Bone marrow (tissue), 2 donors: ENCODE measurements at places on chromosomes 1 and 21.
A peak's percentile ranks its signal among the peaks of the same experiment; 100 is the strongest.

DNA sequence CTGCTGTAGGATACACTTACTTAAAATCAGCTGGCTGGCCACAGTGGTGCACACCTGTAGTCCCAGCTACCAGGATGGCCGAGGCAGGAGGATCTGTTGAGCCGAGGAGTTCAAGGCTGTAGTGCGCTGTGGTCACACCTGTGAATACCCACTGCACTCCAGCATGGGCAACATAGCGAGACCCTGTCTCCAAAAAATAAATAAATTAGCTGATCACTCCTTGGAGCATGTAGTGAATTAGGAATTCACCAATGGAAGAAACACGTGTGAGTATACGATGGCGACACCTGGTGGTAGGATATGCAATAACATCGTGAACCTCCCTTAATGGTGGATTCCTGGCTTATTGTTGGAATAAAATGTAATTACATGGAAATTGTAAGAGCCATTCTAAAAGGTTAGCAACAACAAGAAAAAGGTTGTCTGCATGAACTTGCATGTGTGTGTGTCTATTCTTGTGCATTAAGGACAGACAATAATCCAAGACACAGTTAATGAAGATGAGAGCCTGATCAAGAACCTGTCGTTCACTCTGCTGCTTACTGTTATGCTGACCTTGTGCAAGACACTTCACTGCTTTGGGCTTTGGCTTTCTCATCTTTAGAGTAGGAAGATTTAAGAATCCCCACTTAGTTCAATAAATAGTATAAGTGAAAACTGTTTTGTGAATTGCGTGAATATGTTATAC is 38.6 kb upstream of the COX20 start:
- DNase-seq: no peak

DNA sequence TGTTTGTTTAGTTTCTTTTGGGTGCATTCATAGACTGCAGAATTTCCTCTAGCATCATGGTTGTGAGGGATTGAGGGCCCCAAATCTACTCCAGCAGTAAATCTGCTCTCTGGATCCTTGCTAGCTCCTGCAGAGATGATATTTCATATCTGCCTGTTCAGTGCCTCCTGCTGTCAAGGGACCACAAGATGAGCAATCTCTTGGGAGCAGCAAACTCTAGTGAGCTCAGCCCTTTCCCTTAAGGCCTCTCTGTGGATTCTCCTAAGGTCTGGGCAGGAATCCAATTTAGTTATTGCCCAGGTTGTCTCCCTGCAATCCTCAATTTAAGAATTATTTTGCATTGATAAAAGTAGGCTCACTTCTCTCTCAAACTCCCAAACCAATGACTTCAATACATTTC is 76.9 kb downstream of the RGS18 start:
- DNase-seq: no peak

DNA sequence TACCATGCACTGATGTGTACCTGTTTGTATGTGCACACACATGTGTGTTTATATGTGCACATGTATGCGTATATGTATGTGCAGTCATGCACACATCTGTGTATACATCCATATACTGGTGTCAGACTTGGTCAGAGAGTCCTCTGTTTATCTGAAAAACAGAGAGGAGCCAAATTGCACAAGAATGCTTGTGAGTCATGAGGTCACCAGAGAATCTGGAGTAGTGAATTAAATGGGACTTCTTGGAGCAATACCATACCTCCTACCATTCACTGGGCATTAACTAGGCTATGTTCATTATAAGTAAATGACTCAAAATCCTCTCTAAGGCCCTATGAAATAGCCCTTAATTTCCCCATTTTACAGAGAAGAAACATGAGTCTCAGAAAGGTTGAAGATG is 272.1 kb upstream of the C1orf87 start:
- DNase-seq: no peak

GRCh38 chr1:50724626-50725286 is 235.3 kb downstream of the FAF1 start:
- no peak for DNase-seq

DNA sequence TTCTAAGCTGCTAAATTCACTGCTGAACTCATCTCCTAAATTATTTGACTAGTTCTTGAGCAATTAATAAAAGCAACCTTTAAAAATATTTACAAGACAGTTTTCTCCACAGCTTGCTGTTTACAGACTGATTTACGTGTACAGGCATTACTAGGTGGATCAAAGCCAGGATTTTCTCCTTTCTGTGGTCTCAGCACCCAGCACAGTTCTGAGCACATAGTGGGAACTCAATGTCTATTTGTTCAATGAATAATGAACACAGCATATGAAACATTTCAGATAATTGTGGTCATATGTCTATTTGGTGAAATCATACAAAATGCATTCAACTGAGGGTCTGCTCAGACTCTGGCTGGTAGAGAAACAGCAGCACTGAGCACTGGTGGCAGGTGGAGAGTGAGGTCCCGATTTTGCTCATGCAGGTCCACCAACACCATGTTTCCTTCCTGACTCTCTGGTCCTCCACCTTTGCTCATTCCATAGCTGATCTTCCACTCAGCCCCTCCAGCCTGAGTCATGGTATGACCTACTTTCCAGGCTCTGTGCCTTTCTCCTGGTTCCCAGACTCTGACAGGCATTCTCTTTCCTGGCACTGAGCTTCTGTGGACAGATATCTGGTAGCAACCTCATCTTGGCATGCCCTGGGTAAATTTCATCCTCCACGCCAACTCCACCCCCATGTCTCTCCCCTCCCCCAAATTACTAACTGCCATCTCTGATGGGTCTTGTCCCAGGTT is 311.3 kb downstream of the TGFB2 start:
- DNase-seq: no peak

DNA sequence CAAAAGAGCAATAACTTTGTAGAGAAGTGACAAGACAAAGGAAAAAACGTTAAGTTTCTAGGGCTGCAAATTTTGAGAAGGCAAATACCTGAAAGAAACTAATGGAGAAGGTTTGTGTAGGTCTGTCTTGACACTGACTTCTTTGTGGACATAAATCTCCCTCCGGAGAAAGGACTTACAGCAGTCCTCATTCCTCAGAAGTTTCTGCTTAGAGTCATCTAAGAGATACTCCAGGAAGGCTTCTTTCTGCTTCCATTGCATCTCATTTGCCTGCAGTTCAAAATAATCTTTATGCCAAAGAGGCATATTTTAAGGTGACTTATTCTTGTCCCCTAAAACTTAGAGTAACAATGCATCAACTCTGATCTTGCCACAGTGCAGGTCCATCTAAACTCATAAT is 4.4 kb upstream of the C4BPB start:
- no peak for DNase-seq

- no peak for DNase-seq
These were observed 41.9 kb downstream of the MPZL1 start for GRCh38 chr1:167763525-167764220.

DNA sequence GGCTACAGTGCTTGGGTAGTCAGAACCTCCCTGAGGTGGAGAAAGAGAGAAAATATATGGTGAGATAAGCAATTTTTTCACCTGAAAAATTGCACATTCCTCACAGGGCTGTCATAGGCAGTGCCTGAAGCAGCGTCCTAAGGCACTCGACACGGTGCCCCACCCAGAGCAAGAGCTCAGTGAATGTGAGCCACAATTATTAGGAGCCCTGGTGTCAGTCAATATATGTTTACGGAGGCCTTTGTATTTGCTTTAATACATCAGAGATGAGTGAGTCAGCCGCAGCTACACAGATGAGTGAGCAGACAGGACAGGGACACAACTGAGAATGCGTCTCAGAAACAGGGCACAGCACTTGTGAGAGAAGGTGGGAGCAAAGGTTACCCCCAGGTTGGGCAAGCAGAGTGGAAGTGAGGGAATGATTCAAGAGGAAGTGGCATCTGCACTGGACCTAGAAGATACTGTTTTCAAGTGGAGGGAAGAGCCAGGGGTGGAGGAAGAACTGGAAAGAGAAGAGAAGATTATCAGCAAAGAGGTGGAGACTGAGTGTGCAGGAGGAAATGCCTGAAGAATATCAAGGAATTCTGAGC is 5.2 kb upstream of the PIGC start:
- no peak for DNase-seq

- no peak for DNase-seq
These were observed 56.7 kb downstream of the S1PR1 start for GRCh38 chr1:101293461-101294051.

DNA sequence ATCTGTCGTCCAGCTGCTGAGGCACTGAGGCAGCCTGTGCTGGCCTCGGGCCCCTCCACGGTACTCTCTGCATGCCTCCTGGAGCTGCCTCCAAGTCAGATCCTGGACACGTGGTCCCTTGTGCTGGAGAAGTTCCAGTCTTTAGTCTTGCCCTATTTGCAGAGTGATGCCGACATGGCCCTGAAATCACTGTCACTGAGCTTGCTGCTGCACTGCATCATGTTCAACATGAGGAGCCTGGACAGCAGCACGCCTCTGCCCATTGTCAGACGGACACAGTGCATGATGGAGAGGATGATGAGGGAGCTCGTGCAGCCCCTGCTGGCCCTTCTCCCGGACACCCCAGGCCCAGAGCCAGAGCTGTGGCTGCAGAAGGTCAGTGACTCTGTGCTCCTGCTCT is 10.0 kb downstream of the URB2 start:
- no peak for DNase-seq

GRCh38 chr21:41537356-41537755 is 29.4 kb upstream of the TMPRSS2 start:
- no peak for DNase-seq

GRCh38 chr21:36792505-36792967 is 93.6 kb downstream of the SIM2 start:
- no peak for DNase-seq

GRCh38 chr1:2583331-2583791 is 3.2 kb upstream of the PRXL2B start:
- no peak for DNase-seq

- DNase-seq: no peak
These were observed 125.9 kb downstream of the RHOU start for GRCh38 chr1:228860911-228861831.

GRCh38 chr1:116418091-116418830 is 45.2 kb downstream of the ATP1A1 start:
- peak; percentile 29 for DNase-seq

GRCh38 chr1:197127246-197127912 is 19.1 kb downstream of the ASPM start:
- no peak for DNase-seq

GRCh38 chr1:57494530-57495079 is 70.7 kb upstream of the DAB1 start:
- no peak for DNase-seq

DNA sequence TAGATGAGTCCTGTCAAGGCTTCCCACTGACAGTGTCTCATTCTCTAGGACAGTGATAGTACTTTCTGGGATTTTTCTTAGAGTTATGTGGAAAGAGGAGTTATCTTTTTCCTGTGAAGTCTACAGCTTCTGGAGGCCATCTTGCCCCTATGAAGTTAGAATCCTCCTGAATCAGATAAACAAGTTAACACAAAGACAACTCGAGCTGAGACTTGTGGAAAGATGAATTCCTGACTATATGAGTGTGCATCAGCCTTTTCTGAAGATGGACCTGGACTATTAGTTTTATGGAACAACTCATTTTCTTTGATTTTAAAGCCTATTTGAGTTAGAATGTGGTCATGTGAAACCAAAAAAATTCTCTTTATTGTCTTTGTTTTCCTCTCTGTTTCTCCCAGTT is 290.9 kb downstream of the LRRIQ3 start:
- DNase-seq: no peak

GRCh38 chr1:201332021-201332420 is 45.5 kb downstream of the TNNT2 start:
- DNase-seq: no peak

DNA sequence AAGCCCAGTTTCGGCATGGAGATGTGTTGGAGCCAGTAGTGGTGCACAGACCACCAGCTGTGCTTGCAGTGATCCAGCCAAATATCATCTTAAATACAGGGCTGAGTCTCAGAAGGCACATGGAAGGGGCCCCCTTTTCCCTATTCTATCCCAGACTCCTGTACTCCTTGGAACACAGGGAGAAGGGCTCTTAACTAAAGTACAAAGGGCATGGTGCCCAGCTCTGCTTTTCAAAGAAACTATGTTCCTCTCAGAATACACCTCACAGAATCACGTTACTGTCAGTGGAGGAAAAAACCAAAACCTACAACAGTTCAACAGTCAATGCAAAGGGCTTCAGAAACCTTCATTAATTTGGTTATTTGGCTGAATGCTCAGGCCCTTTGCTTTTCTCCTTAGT is 180.6 kb upstream of the C1orf105 start:
- DNase-seq: no peak
